Stimulated activated naive CD8-positive, alpha-beta T cell treated with anti-CD3 and anti-CD28 coated beads, Interleukin-15, Interleukin-2, amounts not matched to agents 100 U/mL and 50 U/mL, for 24 hours (primary cell): ENCODE measurements at places on chromosomes 11 and 22.

DNA sequence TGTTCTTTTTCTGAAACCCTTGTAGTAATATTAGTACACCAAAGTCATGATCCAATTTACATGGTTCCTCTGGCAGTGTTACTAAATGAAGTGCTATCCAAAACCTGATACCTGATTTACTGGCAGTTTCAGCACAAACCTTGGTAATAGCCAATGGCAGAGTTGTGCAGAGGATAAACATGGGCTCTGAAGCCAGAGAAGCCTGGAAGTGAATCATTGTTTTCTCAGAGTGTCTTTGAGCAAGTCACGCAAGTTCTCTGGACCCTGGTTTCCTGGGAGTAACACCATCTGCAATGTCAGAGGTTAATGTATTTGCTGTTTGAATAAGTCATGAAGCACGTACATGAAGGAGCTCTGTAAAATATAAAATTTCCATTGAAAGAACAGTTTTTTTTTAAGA lies 222.3 kb upstream of the NARS2 start:
- no peak for DNase-seq

GRCh38 chr11:59380263-59381059 lies 21.8 kb downstream of the OR5AN1 start:
- DNase-seq, result no peak

DNA sequence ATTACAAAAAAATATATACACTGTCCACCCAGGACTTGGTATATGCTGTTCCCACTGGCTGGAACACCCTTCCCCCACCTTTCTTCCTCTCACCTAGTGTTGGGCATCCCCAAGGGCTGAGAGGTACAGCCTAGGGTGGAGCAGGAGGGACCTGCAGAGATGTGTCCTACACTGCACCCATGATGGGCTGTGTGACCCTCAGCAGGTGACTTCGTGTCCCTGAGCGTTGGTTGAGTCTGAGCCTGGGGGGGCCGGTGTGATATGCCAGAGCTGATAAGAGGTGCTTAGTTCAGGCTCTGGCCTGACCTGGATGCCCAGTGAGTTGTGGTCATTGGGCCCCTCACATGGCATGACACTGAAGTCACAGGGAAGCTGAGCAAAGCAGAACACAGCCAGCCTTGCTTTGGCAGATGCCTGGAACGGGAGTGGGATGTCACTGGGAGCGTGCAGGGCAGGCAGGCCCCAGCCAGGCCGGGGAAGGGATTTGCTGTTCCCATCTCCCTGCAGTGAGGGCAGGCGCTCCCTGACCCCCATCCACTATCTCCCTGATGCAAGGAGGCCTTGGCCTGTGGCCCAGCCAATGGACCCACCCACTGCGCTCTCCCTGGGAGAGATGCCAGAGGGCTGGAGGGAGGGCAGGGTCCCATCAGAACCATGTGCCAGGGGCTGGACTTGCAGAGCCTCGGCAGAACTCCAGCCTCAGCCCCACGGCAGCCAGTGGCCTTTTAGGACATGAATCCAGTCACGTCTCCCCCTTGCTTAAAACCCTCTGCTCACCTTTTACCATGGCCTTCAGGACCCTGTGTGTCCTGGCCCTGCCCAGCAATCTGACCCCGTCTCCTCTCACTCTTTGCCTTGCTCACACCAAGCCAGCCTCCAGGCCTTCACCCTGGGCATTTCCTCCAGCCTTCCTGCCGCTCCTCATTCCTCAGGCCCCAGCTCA lies 138.9 kb downstream of the MN1 start:
- no peak for DNase-seq

GRCh38 chr22:29330291-29330690 lies 14.8 kb upstream of the RASL10A start:
- no peak for DNase-seq

- DNase-seq, result no peak
Observed at GRCh38 chr22:49946612-49947295, 13.8 kb upstream of the PIM3 start.

- DNase-seq, result no peak
Observed at GRCh38 chr11:69667619-69668604, 7.2 kb downstream of the LTO1 start.

- DNase-seq, result no peak
Observed at GRCh38 chr11:13944016-13944415, 18.5 kb upstream of the SPON1 start.
